ENCODE measurements at places on chromosomes 7 and 10.

DNA sequence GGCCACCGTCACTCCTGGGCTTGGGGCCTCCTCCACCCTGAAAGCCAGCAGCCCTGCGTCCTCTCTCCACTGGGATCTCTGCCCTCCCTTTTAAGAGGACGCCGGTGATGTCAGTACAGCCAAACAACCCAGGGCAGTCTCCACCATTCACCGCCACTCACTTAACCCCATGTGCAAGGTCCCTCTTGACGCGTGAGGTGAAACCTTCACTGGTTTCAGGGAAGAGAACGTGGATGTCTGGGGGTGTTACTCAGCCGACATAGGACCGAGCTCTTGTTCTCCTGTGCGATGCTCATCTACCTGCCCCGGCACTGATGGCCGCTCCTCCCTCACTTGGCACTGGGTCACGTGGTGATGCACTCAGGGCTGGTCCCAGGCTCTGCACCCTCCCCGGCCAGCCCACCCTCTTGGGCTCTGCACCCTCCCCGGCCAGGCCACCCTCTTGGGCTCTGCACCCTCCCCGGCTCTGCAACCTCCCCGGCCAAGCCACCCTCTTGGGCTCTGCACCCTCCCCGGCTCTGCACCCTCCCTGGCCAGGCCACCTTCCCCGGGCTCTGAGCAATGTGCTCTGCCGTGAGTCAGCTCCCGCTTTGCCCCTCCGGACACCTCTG lies 36.1 kb downstream of the ADGRA1 start:
- ATAC-seq = no peak

- ATAC-seq = no peak
Measured at GRCh38 chr7:99825452-99825851, 2.4 kb upstream of the CYP3A43 start.

DNA sequence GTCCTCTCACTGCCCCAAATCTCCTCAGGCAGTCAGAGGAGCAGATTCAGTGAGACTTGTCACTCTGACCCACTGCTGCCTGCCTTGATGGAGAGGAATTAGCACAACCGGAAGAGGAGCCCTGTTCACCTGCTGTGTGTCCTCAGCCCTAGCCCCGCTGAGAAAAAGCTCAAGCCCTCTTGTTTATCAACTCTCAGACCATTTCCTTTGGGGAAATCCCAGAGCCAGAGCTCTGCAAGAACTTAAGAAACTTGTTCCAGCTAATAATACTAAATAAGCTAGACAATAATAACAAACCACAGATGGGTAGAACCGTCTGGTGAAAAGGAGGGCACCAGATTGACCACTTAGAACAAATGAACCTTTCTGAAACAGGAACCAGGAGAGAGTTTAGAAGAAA lies 37.7 kb upstream of the ITGB1 start:
- ATAC-seq = peak; percentile 91

- ATAC-seq = no peak
Measured at GRCh38 chr7:69334701-69335100, 263.6 kb upstream of the AUTS2 start.

DNA sequence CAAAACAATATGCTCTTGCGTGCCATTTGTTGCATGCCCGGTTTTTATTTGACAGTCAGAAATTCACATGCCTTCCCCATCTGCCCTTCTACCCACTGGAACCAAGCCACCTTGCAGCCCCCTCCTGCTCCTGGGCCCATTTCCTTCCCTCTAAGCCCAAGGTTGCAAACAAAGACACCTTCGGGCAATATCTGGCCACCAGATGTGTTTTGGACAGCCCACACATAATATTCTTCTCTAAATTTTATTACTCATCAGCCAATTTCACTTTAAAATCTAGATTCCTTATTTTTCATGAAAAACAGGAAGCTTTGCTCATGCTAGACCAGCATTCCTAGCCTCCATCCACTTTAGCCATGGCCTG lies 18.2 kb upstream of the C10orf105 start:
- no peak for ATAC-seq

Measured in stimulated activated memory B cell treated with anti-CD40 and anti-IgM and Interleukin-4, amounts not matched to agents 10 μg/mL and 1 μg/mL and 100 μg/mL, for 72 hours (primary cell).